ENCODE measurements at places on chromosomes 4 and X.

DNA sequence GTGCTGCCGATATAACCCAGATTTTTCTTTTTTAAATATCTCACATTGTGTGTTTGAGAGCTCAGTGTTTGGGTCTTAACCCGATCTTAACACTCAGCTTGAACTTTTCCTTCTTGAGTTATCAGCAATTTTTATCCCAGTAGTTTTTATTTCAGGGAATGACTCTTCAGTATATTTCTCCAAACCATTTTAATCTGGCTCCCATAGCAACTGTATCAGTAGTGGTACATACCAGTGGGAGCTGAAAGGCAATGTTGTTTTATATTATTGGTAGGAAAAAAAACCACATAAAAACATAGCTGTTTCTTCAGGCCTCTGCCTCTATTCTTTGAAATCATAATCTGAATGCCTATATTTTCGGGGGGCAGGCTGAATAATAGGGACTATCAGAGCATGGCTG, 111.1 kb downstream of the SLC4A4 start:
- no peak for DNase-seq

DNA sequence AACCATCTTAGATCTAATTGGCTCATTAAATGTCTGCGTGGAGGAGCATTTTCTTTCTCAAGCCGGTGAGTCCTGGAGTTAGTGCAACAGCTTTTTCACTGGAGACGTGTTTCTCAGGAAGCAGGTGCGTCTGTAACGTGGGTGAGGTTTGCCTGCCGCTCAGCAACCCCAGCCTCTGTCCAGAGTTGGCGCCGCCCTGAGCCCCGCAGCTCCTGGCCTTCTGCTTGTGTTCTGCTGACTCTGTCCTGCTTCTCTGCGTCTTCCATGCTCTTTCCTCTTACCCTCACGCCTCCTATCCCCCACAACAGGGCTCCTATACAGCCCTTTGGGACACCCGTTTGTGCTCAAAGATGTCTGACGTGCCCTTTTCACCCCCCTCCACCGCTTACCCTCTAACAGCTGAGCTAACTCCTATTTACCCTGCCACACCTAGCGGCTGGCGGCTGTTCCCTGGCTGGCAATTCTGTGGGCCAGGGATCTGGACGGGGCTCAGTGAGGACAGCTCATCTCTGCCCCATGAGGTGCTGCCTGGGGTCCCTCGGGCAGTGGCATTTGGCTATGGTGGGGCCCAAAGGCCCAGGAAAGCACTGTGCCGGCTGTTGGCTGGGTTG, 18.8 kb downstream of the DOK7 start:
- DNase-seq, result no peak

DNA sequence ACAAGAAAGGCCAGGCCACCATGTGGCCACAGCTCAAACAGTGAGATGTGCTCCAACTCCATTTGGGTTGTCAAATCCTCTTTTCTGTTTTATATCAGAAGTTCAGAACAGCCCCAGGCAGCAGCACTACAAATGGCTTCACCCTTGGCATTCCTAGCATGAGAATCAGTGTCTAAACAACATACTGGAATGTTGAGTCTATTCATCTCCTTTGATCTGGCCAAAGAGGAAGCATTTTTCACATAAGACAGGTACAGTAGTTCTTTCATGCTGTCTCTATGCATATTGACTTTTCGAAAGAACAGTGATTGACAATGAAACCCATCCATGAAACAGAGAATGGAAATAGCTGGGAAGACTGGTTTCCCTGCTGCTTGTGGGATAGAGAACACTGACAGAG, 289.5 kb downstream of the USP46 start:
- no peak for DNase-seq

- no peak for DNase-seq
Measured at GRCh38 chrX:85930099-85930498, 117.3 kb downstream of the CHM start.
